Adipocyte (in vitro differentiated cells): ENCODE measurements at places on chromosomes 3 and 15.
A peak's percentile ranks its signal among the peaks of the same experiment; 100 is the strongest.

GRCh38 chr15:73225358-73226015, 143.3 kb downstream of the HCN4 start:
- DNase-seq = no peak

DNA sequence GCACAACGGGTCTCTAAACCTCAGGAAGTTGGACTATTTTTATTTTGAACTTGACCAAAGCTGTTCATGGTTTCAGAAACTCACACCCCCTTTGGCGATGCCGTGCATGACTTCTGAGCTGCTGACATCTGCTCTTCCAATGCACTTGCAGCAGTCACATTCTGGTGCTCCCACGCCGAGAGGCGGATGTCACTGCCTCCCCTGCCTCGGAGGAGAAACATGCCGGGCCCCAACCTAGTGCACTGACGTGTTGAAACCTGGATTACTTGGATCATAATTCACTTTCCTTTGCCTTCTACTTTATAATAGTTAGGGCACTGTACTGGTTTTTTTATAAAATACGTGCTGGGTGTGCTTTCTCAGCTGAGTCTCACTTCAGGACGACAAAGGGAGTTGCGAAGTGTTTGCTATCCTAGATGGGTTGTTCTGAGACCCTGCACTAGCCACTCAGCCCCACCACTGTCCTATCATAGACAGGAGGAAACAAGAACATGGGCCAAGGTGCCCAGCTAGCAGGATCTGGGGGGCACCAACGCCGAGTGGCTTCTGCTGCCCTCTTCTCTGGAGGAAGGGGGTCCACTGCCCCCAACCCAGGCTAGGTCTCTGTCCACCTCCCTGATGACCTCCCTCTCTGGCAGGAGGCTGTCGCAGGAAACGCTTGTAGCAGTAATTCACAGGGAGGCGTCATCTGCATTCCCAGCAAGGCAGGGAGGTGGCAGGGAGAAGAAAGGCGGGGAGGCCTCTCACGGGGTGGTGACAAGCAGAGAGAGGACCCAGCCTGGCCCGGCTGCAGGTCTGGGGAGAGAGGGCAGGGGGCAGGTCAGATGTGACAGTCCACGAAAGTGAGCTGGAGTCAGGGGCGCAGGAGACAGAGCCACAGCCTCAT, 158.8 kb upstream of the IQSEC1 start:
- DNase-seq = no peak

GRCh38 chr3:59981377-59981776, 931.6 kb upstream of the CFAP20DC start:
- DNase-seq = no peak

DNA sequence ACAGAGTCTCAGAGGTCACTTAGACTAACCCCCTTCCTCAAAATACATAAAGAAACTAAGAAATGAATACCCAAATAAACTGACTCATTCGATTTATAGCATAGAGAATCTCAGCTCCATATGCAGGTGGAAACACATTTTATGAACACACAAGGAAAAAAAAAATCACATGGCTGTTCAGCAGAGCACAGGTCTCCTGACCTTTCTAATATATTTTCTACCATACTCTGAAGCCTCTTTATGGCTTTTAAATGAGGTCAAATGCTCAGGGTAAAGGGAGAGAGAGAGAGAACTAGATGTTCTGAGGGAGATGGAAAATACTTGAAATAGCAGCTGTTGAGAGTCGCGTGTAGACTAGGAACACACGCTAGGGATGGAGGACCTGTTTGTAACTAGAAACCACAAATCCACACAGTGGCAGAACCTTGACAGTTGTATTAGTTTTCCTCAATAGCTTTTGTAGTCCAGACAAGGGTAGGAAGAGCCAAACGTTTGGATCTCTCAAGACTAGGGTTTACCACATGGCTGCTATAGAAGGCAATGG, 165.3 kb downstream of the FMN1 start:
- no peak for DNase-seq

- no peak for DNase-seq
Measured at GRCh38 chr3:58231666-58232065, 5.9 kb upstream of the ABHD6 start.

- DNase-seq = peak; percentile 2
Measured at GRCh38 chr3:139830817-139831216, 104.2 kb upstream of the CLSTN2 start.

GRCh38 chr15:91384189-91384730, 284.2 kb downstream of the SV2B start:
- no peak for DNase-seq

DNA sequence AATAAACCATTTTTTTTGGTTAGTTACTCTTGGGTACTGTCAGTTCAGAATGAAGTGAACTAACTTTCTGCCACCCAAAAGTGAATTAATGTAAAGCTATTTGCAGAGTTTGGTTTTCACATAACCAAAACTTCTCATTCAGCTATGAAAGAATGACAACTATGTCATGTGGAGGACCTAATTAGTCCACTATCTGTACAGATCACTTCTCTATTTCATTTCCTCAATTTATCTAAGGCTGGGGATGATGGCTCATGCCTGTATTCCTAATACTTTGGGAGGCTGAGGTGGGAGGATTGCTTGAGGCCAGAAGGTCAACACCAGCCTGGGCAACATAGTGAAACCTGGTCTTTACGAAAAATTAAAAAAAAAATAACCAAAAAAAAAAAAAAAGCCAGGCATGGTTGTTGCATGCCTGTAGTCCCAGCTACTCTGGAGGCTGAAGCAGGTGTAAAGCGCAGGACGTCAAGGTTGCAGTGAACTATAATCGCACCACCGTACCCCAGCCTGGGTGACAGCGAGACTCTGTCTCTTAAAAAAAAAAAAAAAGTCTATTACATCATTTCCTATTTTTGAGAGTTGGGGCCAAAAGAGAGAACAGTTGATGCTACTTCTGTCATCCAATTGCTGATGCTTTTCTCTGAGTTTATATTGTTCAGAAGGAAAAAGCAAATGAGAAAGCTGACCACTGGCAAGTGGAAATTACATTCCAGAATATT, 8.7 kb downstream of the HYPK start:
- no peak for DNase-seq

DNA sequence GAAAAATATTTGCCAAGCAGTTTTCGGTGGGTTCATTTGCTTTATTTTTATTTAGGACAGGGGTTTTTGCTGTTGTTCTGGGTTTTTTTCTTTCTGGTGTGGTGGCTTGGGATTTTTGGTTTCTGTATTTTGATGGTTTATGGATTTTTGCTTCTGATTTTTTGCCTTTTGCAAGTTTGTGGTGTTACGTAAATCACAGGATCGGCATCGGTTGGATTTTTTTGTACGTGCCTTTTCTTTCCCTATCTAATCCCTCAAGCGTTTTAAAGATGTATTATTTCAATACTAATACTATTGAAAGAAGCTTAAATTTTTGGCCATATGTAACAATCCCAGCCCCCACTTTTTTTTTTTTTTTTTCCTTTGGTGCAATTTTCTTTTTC, 782 bp upstream of the BCL6 start:
- DNase-seq = no peak

DNA sequence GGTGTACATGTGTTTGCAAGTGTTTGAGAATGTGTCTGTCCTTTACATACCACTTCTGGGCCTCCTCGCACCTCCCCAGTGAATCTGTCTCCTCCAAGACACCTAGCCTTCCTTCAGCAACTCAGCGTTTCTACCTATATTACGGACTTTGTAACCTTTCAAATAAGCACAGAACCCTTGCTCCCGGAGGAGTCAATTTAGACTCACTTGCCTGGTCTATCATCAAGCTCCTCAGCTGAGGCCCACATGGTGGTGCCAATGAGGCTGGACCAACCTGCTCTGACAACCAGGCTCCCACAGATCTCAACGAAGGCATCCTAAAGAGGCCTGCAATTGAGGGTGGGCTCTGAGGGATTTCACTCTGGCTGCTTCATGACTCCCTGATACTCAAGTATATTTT, 32.8 kb upstream of the TIMP4 start:
- DNase-seq = no peak

- no peak for DNase-seq
Measured at GRCh38 chr15:94968133-94968532, 736.8 kb downstream of the MCTP2 start.

GRCh38 chr15:26472661-26473060, 300.2 kb downstream of the GABRB3 start:
- DNase-seq = no peak

DNA sequence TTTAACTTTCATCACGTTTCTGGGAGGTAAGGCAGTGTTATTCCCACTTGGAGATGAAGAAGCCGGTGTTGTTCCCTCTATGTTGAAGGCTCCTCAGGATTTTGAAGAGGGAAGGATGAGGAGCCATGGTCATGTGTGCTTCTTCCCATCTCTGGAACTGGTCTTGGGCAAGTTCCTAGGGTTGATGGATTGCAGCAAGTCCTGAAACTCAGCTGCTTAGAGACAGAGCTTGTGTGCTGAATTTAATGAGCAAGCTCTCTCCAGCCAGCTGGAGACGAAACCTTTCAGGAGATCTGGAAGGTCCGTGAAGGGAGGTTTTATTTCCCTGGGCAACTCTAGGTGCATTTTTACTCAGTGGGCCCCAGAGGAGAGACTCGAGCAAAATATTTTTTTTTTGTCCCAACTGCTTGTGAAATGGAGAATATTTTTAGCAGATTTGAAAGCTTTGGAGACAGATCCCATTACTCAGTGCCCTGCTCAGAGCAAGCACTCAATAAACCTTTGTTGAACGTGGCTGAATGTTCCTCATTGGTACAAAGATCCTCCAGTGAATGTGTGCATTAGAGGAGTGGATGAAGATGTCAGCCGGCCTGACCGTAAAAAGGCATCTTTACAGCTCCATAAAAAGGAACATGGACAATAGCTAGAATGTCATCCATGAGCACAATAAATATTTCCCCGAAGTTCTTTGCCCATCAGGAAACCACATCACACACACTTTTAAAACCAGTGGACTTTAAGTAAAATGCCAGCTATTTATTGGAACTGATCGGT, 55.6 kb upstream of the RGMA start:
- no peak for DNase-seq

GRCh38 chr3:32237670-32238452, 619 bp upstream of the CMTM8 start:
- peak; percentile 26 for DNase-seq
